ENCODE measurements at places on chromosomes 2 and 18.

- DNase-seq: no peak
Measured at GRCh38 chr2:177983183-177983788, 89.3 kb downstream of the PDE11A start.

DNA sequence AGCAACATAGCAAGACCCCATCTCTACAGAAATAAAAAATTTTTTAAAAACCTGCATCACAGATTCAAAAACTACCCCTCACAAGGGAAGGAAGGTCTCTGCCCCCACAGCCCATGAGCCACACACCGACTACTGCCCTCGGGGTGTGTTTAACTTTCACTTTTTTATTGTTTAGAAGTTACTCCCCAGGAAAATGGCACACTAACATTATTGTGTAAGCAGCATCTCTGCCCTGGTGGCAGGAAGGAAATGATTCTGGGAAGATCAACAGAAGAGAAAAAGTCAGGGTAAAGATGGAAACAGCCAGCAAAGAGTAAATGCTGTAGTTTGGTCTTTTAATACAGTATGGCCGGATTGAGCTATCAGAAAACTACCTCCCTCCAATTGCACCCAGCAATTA lies 21.9 kb downstream of the TRABD2A start:
- no peak for DNase-seq

GRCh38 chr2:10048501-10049171 lies 5.3 kb downstream of the KLF11 start:
- DNase-seq: no peak

DNA sequence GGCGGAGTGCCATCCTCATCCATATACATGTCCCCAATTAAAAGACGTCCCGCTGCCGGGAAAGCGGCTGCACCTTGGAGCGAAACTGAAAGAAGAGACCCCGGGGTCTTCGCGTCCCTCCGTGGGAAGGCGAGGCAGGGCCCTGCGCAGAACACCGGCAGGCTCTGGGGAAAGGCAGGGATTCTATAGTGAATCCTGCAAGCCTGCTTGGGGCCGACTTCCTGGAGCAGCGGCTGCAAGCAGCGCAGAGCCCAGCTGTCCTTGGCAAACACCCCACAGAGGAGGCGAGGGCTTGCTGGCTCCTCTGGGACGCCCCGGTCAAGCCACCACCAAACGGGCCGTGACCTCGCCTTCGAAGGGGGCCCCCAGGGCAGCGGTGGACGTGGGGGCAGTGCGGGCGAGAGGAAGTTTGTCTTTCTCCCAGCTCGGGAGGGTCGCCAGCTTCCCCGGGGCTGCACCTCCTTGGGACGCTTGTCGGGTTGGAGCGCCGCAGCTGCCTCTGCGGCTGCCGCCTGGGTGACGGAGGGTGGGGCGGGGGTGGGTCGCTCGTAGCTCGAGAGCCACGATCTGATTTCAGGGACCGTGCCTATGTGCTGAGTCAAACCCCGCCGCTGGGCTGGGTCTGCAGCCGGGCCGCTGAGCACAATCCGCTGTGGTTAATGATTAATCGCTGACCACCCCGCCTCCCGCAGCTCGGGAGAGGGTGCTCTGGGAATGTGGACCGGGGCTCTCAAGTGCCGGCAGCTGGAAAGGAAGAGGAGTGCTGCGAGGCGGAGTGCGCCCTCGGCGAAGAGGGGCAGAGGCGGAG lies 486 bp upstream of the GPR39 start:
- no peak for DNase-seq

DNA sequence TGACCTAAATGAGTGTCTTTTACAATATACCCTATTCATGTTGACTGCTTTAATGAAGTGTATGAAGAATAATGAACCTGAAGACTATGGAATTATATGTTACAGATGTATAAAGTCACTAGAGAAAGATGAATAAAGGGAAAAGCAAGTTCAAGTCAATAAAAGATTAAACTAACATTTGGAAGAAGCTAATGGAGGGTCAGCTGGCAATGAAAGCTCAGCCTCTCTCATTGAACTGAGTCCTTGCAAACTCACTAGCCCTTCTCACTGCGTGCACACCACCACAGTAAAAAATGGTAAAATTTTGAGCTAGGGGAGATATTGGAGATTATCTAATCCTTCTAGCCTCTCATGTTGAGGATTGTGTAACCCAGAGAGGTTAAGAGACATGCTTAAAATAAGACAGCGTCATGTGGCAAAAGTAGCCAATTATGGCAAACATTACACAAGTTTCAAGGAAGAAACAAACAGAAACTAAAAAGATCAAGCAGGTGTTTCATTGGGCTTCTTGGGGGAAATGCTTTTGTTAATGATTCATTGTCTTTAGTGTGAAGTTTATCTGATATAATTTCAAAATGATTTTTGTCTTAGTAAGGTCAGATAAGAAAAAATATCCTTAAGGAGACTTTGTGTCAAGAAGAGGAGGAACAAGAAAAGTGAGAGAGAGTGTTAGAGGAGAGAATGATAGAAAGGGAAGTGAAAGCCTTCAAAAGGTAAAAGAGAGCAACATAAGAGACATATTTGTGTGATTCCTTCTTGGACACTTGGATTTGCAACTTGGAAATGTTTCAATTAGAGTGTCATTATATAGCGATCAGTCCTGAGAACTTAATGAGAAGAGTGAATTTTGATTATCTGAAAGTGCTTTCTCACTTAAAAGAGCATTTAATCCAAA lies 893.7 kb upstream of the FAM98A start:
- no peak for DNase-seq

- no peak for DNase-seq
Measured at GRCh38 chr18:50167966-50168365, 27.0 kb downstream of the MYO5B start.

GRCh38 chr2:142306131-142306530 lies 175.3 kb upstream of the LRP1B start:
- no peak for DNase-seq

DNA sequence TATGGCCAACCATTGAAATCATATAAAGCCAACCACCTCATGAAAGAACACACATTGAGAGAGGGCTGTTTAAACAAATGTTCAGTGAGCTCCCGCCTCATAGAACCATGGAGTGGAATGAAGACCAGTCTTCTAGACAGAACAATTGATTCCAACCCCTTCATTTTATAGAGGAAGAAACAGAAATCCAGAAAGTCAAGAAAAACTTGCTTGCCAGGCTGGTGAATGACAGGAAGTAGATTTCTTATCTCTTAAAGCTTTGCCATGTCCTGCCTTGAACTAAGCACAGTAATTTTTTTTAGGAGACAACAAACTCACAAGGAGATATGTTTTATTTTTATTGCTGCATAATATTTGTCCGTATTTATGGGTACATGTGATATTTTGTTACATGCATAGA lies 16.5 kb upstream of the NRP2 start:
- DNase-seq: no peak

- no peak for DNase-seq
Measured at GRCh38 chr18:10403708-10404107, 50.7 kb upstream of the APCDD1 start.
